Natural killer cell treated with Interleukin-12 subunit alpha and Interleukin-12 subunit beta and Interleukin-15 and Interleukin-18, amount 100 ng/mL, for 72 hours (primary cell): ENCODE measurements at places on chromosomes 12 and 14. TPM values are rescaled to one million over a fixed set of nuclear protein-coding genes. Genes with fewer than 3 reads are reported as not detected.
A peak's percentile ranks its signal among the peaks of the same experiment; 100 is the strongest.

- no peak overlapping the region for H3K4me3 ChIP-seq
- DNase-seq, result peak; percentile 55
- no peak overlapping the region for H3K27ac ChIP-seq
Measured at GRCh38 chr14:103310576-103311095, 23.4 kb upstream of the EIF5 start.

- no peaks in the 10 kb centered on the region for H3K4me1 ChIP-seq
- peaks cover 5% of the 10 kb centered on the region for H3K27me3 ChIP-seq
- no peak within 1 kb of the TSS for H3K4me3 ChIP-seq
- H3K36me3 ChIP-seq, result no peaks in the 10 kb centered on the region
- DNase-seq, result no peak
- H3K27ac ChIP-seq, result no peak within 1 kb of the TSS
Measured at GRCh38 chr12:100794441-100795173, at the start of gene ANO4. Gene ANO4 (plus strand): TSS chr12:100794776. CDS start chr12:100901786, 107,010 bp downstream.

DNA sequence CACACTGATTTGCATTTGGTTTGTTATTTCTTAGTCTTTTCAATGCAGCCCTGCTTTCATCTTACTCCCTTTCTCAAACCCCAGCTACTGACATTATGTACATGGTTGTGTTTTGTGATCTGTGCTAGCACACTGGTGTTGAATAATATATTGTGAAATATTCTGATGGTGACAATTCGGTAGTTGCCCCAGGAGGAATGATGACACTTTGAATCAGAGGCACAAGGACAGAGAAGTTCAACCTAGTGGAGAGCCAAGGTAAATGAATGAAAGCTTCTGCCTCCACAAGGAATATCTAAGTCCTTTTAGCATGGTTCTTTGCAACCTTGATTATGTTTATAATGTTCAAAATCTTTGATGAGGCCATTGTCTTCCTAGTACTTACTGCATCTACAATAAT is 159.9 kb downstream of the PDE3A start:
- H3K36me3 ChIP-seq, result no peaks in the 10 kb centered on the region
- H3K4me3 ChIP-seq, result no peak overlapping the region
- no peaks in the 10 kb centered on the region for H3K4me1 ChIP-seq
- H3K27me3 ChIP-seq, result no peaks in the 10 kb centered on the region
- DNase-seq, result no peak
- no peak overlapping the region for H3K27ac ChIP-seq

GRCh38 chr14:39474416-39474911 is 42.2 kb upstream of the FBXO33 start:
- no peak overlapping the region for H3K27ac ChIP-seq
- H3K36me3 ChIP-seq, result no peaks in the 10 kb centered on the region
- H3K27me3 ChIP-seq, result peaks cover 9% of the 10 kb centered on the region
- no peak overlapping the region for H3K4me3 ChIP-seq
- H3K4me1 ChIP-seq, result no peaks in the 10 kb centered on the region
- no peak for DNase-seq

- no peak overlapping the region for H3K27ac ChIP-seq
- H3K36me3 ChIP-seq, result no peaks in the 10 kb centered on the region
- no peaks in the 10 kb centered on the region for H3K4me1 ChIP-seq
- no peaks in the 10 kb centered on the region for H3K27me3 ChIP-seq
Measured at GRCh38 chr12:111788178-111788654, 21.5 kb downstream of the ALDH2 start.

The MYF6 gene
- not detected for total RNA-seq

The CELA1 gene
- 0.31 TPM for total RNA-seq
